ENCODE measurements at places on chromosomes 2 and 18. TPM values are rescaled to one million over a fixed set of nuclear protein-coding genes. Genes with fewer than 3 reads are reported as not detected.

DNA sequence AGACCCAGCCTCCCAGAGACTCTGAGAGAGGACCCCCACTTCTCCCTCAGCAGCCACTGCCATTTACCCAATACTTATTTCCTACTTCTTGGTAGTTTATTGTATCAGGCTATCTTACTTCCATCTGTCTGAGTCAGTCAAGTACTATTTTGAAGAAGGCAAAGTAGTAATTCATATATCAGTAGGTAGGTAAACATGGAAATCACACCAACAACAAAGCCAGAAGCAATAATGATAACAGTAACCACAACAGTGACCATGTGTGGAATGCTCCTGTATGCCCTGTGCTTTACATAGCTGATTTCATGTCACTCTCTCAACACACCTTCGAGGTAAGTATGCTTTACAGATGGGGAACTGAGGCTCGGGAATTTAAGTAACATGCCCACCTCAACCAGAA is 173.0 kb downstream of the BCL11A start:
- no peak for DNase-seq

DNA sequence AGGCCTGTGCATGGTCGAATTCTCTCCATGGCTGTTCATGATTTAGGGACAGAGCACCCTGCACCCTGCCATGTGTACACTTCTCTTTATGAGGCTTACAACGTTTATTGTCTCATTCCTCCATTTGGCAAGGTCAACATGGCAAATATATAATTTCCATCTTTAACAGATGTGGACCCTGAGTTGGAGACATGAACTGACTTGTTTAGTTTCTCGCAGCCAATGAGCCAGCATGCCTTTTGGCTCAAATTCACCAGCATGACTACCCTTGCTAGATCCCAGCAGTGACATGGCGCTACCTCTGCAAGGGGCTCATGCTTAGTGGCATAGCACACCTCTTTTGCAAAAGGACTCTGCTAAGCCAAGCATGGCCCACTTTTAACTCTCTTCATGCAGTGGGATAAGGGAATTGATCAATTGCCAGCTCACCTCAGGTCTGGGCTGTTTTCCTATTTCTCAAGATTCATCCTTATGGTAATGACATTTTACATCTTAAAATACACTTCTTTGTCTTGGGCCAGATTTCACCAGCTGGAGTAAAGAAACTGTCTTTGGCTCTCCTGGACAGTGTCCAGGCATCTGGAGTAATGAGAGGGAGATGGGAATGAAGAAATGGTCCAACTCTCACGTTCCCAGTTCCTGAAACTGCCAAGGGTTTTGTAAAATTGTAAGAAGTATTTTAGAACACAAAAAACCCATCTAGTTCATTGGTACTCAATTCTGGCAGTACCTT is 159.5 kb downstream of the SETBP1 start:
- DNase-seq: no peak

DNA sequence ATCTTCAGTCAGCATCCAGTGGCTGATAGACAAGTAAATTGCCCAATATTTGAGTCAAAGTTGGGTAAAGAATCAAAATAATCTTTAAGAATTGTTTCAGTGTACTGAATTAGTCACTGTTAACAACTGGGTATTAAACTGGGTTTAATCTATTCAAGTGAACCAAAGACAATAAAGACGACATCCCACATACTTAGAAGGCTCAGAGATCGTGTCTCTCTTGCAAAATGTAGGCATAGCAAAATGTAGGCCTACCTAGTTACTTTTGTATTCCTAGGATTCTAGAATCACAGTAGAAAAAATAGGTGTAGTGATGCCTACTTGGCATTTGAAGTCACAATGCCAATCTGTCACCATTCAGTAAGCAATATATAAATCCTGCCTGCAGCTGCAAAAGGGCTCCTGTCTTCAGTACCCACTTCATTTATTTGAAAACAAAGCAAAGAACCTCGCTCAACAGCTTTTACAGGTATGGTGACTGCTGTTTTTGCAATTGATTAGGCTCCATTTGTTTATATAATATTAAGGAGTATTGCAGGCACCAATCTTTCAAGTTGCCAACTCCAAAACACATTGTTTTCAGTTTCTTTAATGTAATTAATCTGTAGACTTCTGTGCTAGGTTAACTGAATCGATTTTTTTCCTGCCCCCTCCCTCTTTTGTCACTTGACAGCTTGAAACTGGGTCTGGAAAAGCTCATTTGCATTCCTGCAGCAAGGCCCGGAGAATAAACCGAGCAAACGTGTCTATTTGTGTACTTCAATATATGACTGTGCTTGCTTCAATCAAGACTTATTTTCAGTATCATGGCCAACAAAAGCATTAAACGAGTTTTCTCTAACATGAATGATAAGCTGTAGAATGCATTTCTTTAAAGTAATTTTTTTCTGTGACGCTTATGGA is 1074.9 kb downstream of the TDRD15 start:
- no peak for DNase-seq

DNA sequence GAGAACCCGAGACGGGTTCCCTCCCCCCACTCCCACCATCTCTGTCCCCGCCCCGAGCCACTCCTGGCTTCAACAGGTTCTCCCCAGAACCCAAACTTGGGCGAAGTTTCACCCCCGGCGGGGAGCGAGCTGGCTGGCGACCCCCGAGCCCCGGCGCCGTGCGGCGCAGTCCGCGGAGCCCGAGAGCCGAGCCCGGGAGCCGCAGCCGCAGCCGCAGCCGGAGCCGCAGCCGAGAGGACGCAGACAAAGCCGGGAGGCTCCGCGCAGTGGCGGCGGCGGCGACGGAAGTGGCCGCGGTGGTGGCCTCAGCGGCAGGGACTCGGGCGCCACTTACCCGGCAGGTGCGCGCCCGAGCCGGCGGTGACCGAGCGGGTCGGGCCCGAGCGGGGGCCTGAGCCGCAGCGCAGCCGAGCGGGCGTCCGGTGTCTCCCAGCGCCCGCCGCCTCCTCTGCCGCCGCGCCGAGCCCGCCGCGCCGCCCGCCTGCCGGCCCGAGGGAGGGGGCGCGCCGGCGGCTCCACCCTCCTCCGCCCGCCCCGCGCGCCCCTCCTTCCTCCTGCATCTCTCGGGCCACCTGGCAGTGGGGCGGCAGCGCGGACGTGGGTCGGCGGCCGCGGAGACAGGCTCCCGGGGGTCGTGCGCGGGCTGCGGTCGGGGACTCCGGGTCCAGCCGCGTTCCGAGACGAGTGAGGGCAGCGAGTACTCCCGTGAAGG is at the start of gene ECEL1:
ECEL1 (minus strand) TSS at position 450 of the 712 bp plus-strand sequence. CDS start 1,181 bp downstream, outside the sequence.
- peak; percentile 35 for DNase-seq

DNA sequence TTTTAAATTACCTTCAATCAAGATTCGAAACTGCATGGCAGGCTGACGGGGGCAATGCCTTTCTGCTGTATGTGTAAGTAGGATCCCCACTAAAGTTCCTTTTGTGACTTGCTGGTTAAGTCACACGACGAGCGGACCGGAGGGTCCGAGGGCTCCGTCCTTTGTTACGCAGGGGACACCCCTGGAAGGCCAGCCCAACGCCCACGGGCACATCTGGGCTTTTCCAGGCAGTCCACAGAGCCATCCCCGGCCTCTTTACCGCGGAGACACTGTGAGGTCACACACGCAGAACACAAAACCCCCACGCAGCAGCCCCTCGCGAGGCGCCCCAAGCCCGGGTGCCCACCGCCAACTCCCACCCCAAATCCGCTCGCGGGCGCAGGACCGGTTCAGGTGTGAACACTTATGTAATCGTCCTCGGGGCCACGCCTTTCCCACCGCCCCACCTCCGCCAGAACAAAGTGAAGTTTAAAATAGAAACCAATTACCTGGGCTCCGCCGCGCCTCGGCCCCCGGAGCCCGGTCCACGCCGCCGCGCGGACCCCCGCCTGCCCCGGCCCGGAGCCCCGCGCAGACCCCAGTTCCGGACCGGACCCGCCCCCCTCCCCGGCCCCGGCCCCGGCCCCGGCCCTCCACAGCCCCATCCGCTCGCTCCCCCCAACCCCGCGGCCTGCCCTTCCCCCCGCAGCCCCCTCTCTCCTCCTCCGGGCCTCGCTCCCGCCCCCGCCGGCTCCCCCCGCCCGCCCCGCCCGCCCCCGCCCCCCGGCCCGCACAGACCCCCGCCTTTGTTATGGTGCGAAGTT is 4.2 kb downstream of the ZNF516 start:
- DNase-seq: peak; percentile 31

DNA sequence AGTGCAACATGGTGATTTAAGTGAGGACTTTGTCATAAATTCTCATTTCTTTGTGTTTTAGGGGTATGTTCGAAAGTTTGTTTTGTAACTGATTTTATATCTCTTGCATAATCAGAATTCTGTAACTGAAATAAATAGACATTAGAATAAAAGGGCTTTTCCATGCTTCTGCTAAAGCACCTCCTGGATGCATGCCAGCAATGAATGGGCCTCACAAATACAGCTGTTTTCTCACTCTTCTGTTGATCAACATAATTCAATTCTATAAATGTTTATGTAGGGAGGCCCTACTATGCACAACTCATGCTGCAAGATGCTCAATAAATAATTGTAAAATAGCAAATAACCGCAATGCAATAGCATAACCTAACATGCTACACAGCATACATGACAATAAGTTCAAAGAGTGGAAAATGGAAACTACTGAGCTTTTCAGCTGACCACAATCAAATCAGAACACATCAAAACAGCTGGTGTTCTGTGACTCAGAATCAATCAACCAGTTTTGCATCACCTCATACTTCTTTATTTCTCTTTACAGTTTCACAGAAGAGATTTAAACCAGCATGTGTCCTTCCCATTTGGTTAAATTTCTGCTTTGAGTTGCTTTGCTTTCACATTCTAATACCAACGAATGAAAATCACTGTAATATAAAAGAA is 11.0 kb downstream of the CDH7 start:
- no peak for DNase-seq

GRCh38 chr2:239866778-239867177 is 158.4 kb downstream of the NDUFA10 start:
- no peak for DNase-seq

GRCh38 chr2:114122930-114123329 is 233.0 kb downstream of the ACTR3 start:
- no peak for DNase-seq

- DNase-seq: no peak
These were observed 50.5 kb downstream of the MRPL35 start for GRCh38 chr2:86249579-86250391.

GRCh38 chr2:159639071-159639470 is 22.7 kb upstream of the BAZ2B start:
- DNase-seq: no peak

GRCh38 chr2:48343571-48344440 is 186.1 kb upstream of the STON1 start:
- DNase-seq: no peak

C2orf78 gene
- total RNA-seq: not detected

SLC4A5 gene
- 3.0 TPM for total RNA-seq

EML4 gene
- 72.0 TPM for total RNA-seq
